Brain (organoid and tissue), 16 donors: ENCODE measurements at places on chromosomes 3 and 15. TPM values are rescaled to one million over a fixed set of nuclear protein-coding genes. Genes with fewer than 3 reads are reported as not detected.

GABRA5 gene
- polyA plus RNA-seq = 12.5 TPM

INKA1 gene
- polyA plus RNA-seq = 2.1 TPM

CELF6 gene
- 8.6 TPM for polyA plus RNA-seq

ARRDC4 gene
- 4.3 TPM for polyA plus RNA-seq

GPR160 gene
- 0.68 TPM for polyA plus RNA-seq

LRRIQ4 gene
- not detected for polyA plus RNA-seq

TM4SF1 gene
- polyA plus RNA-seq = 41.2 TPM

ITIH1 gene
- polyA plus RNA-seq = not detected

MEF2A gene
- 16.5 TPM for polyA plus RNA-seq

SPTSSB gene
- polyA plus RNA-seq = 0.88 TPM
